AG08395 (cell line): ENCODE measurements at places on chromosomes 2 and 18.

- DNase-seq, result no peak
These were observed 24.1 kb upstream of the RABL2A start for GRCh38 chr2:113602869-113603466.

- no peak for DNase-seq
These were observed 77.7 kb downstream of the GDF7 start for GRCh38 chr2:20744366-20745335.

DNA sequence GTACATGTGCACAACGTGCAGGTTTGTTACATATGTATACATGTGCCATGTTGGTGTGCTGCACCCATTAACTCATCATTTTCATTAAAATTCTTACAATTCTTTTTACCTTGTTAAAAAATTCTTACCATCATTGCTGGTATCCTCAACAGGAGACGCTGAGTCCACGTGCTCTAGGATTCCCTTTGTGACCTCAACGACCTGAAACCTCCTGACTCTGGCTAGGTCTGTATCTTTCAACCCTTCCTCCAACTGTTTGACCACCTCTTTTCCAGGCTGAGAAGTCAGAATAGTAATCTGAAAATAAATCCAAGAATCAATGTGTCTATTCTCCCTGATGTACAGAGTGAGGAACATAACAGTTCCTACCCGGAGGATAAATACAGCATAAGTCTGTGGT is 41.2 kb downstream of the M1AP start:
- DNase-seq, result no peak

DNA sequence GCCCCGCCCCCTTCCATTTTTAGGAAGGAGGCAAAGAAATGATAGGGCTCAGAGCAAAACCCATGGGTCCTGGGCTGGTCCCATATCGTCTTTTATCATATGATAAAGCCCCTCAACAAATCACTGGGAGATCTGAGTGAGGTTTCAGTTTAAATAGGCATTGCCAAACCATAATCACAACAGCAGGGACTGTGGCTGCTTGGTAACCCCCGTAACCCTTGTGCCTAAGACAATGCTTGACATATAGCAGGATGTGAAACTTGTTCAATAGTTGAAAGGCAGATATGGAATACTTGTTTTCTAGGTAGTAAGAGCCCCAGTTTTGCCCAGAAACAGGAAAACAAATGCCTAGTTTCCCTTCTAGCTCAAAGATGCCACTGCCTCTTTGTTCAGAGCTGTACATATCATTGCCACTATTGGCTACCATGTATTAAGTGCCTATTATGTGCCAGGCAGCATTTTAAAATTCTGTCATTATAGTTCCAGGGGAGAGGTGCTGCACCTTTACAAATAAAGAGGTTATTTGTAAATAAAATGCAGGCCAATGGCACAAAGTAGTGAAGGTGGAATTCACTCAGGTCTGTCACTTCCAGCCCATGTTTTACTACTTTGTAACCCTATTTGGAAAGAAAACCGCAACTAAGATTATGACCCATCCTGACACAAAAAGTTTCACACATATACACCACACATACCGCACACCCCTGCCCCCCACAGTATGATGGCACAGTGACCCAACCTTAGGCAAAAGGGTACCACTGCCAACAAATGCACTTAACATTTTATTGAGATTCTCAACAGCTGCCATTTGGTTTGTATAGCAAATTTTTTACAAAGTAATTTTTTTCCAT is 14.2 kb downstream of the NAGK start:
- DNase-seq, result no peak

GRCh38 chr2:25123682-25124081 is 44.7 kb downstream of the POMC start:
- no peak for DNase-seq

- no peak for DNase-seq
These were observed 373.5 kb upstream of the MYT1L start for GRCh38 chr2:2704428-2705090.

DNA sequence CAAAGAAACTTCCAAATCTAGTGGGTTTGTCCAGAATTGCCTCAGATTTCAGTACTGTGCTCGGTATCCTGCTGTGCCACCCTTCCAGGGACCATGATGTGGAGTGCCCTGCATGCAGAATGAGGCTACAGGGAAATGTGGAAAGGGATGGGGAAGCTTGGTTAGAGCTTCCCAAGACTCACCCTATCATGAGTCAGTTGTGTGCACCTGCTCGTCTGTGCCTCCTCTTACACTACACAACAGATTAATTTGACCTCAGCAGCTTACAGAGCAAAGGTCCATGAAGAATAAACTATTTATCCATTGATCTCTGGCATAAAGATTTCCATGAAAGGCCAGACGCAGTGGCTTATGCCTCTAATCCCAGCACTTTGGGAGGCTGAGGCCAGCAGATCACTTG is 21.3 kb upstream of the NCK2 start:
- no peak for DNase-seq
